ENCODE measurements at places on chromosomes 11 and 22.

DNA sequence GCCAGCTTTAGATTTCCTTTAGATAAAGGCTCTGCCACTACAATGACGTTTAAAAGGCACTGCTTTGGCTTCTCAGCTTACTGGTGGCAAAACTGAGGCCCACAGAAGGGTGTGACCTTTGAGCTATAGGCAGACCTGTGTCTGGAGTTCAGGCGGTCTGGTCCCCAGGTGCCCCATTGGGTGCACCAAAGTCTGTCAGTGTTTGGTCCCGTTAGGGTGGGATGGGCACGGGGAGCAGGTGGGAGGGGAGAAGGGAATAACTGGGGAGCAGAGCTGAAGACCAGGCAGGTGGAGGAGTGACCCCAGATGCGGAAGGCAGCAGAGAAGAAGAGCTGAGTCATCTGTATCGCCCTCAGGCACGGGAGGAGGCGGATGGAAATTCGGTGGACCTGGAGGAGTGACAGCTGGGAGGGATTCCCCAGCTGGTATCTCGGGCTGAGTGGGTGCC is 45.3 kb upstream of the GCAT start:
- no peak for DNase-seq

GRCh38 chr22:46843821-46844255 is 81.4 kb downstream of the TBC1D22A start:
- no peak for DNase-seq

DNA sequence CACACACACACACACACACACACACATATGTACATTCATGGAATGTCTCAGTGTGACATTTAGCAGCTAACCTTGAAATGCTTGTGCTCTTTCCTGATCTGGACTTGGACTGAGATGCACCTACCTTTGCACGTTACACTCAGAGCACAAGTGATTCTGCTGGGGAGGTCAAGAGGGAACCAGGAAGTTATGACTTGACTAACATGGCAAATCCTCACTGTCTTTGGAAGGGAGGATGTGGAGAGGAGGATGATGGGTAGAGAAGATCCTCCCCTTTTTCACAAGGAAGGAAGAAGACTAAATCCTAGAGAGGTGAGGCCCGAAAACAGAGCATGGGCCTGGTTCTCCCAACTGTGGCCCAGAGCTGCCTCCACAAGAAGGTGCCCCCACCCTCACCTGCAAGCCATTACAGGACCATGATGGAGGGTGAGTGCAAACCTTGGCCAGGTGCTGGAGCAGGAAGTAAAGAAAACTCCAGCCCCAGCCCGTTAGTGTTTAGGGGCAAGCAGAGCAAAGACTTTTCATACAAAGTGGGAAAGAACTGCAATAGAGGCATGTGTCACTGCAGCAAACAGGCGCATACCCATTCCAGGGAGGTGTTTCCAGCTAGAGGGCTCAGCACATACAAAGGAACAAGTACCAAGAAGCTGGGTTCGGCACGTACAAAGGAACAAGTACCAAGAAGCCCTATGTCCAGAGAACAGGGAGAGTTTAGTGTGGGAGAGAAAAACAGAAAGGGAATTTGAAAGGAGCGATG is 26.4 kb downstream of the SCN4B start:
- no peak for DNase-seq

GRCh38 chr11:39036021-39036420 is 2423.4 kb downstream of the LRRC4C start:
- DNase-seq, result no peak

DNA sequence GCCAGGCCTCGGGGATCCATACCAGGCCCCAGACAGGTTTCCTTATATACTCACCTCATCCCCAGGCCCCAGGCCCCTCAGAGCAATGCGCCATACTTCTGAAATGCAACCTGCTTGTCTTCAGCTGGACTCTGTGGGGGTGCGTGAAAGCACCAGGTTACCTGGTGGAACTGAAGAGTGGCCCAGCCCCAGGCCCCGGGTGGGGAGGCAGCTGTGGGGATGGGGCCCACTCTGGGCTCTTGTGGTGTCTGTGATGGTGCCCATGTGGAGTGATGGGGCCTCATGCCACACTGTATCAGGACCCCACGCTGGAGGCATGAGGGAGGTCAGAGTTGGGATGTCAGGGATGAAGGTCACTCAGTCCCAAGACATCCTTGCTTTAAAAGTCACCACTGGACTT is 999.0 kb downstream of the BRD1 start:
- DNase-seq, result no peak

GRCh38 chr22:19943082-19944026 is 1.7 kb upstream of the TXNRD2 start:
- no peak for DNase-seq

GRCh38 chr11:43931717-43932039 is 10.8 kb upstream of the C11orf96 start:
- DNase-seq, result no peak

GRCh38 chr11:110522471-110522870 is 92.7 kb downstream of the FDX1 start:
- no peak for DNase-seq

DNA sequence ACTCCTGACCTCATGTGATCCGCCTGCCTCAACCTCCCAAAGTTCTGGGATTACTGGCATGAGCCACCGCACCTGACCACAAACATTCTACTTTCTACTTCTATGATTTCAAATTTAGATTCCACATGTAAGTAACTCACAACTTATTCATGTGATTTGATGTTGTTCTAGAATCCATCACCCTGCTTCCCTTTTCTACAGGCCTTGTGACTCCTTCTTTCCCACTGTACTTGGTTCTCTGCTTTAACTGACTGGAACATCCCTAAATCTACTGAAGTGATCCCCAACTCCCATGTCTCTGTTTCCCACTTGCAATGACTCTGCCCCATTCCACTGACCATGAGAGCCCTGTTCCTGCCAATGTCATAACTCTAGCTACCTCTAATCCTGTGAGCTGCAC is 25.7 kb upstream of the MRPL17 start:
- no peak for DNase-seq

GRCh38 chr22:37546437-37547250 is 13.6 kb upstream of the CDC42EP1 start:
- DNase-seq, result no peak

DNA sequence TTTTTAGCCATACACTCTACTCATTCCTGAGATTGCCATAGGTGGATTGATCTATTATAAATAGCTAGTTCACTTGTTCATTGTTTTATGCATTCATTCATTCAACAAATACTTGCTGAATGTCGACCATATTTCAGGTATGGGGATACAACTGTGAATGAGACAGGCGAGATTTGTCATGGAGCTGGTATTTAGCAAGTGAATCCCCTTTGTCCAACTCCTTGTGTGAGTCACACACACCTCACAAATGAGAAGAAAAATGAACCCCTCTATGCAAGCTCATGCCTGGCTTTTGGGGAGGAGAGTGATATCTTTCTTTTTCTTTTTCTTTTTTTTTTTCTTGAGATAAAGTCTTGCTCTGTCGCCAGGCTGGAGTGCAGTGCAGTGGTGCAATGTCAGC is 1.8 kb upstream of the AMPD3 start:
- DNase-seq, result no peak

DNA sequence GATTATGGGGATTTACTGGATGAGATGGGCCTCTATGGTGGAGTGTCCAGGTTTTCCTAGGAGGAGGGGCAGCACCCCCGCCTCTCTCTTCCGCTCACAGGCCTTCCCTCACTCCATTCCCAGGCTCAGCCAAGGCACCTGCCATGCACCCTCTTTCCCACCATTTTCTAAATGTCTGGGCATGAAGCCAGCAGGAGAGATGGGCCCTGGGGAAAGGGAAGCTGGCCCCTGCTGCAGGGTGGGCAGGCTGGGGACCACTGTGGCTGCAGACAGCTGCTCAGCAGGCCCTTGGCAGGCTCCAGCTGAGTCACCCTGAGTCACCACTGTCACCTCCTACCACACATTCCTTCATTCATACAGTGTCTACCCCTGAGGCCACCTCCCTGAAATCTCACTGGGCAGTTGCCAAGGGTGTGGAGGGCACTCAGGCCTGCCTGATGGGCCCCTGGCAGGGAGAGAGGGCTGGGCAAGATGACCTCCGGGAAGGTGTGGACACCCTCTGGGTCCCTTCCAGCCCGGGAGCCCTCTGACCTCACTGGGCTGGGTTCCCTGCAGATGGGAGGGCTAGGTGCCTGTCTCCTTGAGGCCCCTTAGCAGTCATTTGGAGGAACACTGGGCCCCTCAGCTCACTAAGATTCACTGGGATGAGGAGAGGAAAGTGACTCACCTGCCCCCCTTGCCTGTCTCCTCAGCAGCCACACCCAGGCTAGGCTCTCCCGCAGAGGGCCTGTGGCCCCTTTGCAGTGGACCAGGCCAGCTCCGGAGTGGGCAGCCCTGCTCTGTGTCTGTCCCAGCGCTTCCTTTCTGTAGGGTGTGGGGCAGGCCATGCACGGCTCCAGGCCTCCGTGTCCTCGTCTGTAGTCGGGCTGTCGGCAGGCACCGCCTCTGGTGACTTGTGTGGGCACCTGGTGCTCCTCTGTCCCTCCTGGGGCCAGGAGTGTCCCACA is 7.8 kb downstream of the MYEOV start:
- DNase-seq, result no peak

- DNase-seq, result no peak
Measured at GRCh38 chr11:126363706-126364248, 8.3 kb downstream of the ST3GAL4 start.

- DNase-seq, result no peak
Measured at GRCh38 chr11:1767399-1768140, 3.8 kb upstream of the CTSD start.

- DNase-seq, result no peak
Measured at GRCh38 chr11:115677190-115677589, 173.0 kb upstream of the CADM1 start.

GRCh38 chr11:122954455-122954854 is 27.2 kb downstream of the BSX start:
- DNase-seq, result no peak

- no peak for DNase-seq
Measured at GRCh38 chr11:95994329-95994728, 70.4 kb upstream of the MTMR2 start.

Data from AG04449 (cell line).